ENCODE measurements at places on chromosomes 6 and 20.

GRCh38 chr20:59955131-59955796 is 3.0 kb upstream of the CDH26 start:
- no peak for DNase-seq

- no peak for DNase-seq
Measured at GRCh38 chr6:3303795-3304411, 45.2 kb downstream of the PSMG4 start.

GRCh38 chr6:81998432-81998831 is 246.0 kb upstream of the TENT5A start:
- peak; percentile 87 for DNase-seq

GRCh38 chr6:131451321-131452144 is 121.5 kb upstream of the ARG1 start:
- DNase-seq, result no peak

DNA sequence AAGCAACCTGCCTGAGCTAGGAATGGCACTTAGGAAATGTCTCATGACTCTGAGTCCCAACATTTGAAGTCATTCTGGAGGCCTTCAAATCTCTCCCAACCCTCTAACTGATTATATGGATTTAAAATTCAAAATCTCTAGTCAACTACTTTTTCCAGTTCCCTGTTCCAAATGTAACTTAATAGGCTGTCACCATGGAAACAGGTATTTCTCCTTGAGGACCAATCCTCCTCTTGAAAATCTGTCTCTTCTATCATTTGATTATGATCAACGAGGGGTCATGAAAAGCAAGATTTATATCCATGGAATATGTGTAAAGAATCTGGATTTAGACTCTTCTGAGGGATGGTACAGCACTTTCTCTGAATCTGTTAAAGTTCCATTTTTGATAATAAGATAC is 127.3 kb upstream of the DTNBP1 start:
- no peak for DNase-seq

GRCh38 chr6:56491606-56492328 is 150.9 kb downstream of the DST start:
- DNase-seq, result peak; percentile 25

GRCh38 chr6:54899442-54899841 is 52.9 kb downstream of the FAM83B start:
- no peak for DNase-seq

DNA sequence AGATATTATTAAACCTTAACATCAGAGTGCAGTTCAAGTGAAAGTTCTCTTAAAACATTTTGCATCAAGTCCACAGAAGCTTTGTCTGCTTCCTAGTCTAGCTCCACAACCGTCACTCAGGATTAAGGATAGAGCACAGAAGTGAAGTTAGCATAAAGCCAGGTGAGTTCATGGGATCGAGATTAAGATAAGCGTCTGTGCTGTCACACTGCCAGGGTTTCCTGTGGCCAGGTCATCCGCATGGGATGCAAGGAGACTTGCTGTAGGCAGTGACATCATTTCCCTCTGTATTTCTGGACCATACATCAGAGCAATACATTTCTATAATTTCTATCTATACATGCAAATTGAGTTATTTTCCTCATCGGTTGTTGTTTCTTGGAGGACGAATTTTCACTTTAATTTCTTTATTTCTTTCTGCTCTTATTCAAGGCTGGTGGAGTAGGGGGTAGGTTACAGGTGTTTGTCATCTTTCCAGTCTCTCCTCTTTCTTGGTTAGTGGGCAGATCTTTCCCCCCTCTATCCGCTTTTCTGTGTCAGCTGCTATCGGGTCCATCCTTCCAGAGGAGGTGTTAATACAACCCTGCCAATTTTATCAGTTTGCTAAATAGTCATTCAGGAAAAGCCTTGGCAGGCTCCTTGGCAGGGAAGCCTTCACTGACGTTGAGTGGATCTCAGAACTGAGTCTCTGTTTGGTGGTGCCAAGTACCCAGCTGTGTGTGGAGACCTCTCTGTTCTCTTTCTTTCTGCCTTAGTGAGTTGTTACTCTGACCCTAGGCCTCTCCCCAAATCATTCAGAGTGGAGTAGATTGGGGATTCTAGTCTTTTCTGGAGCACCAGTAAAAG is 307.6 kb upstream of the MAP3K7 start:
- no peak for DNase-seq

DNA sequence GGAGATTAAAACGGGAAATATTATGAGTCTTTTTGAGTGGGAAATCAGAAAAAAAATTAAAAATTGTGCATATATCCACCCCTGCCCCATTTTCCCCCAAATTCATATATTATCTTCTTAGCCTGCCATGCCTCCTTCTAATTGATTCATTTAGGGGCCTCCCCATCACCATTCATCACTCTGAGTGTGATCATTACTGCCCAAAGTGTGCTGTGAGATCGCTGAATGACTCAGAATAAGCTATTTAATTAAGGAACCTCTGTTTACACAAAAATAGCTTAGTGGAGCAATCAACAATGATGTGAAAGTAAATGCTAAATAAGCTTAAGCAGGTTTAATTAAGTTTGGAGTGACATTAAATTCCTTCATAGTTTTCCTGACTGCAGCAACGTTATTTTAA is 645.5 kb downstream of the GRIK2 start:
- no peak for DNase-seq

- no peak for DNase-seq
Measured at GRCh38 chr6:157050537-157051265, 272.6 kb downstream of the TMEM242 start.

DNA sequence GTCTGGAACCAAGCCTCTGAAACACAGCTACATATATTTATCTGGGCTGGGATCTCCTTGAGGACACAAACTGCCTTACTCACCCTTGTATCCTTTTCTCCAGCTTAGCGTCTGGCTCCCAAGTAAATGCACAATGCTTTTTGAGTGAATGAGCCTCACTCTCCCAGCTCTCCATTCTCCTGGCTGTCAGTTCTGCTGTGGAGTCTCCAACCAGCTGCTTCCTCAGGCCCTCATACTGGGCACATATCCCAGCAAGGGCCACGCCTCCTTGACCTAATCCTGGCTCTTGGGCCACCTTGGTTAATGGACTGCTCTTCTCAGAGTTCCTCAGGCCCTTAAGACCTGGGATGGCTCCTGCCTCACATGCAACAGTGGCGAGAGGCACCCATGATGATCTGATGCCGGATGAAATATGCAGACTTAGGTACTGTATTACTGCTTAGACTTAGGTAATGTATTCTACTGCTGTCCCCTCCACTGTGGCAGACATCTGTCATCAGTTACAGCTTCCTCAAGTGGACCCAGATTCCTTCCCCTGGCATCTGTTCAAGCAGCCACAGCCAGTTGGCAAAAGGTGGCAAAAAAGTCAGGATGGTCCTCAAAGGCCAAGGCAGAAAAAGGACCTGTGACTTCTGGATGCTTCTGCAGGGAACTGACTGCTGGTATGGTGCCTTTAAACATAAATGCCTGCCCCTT is 16.5 kb downstream of the SNHG17 start:
- peak; percentile 38 for DNase-seq

GRCh38 chr20:1225783-1226654 is at the start of gene RAD21L1:
Gene RAD21L1 (plus strand): TSS chr20:1226044. CDS start chr20:1228454, 2,410 bp downstream.
- peak; percentile 77 for DNase-seq

DNA sequence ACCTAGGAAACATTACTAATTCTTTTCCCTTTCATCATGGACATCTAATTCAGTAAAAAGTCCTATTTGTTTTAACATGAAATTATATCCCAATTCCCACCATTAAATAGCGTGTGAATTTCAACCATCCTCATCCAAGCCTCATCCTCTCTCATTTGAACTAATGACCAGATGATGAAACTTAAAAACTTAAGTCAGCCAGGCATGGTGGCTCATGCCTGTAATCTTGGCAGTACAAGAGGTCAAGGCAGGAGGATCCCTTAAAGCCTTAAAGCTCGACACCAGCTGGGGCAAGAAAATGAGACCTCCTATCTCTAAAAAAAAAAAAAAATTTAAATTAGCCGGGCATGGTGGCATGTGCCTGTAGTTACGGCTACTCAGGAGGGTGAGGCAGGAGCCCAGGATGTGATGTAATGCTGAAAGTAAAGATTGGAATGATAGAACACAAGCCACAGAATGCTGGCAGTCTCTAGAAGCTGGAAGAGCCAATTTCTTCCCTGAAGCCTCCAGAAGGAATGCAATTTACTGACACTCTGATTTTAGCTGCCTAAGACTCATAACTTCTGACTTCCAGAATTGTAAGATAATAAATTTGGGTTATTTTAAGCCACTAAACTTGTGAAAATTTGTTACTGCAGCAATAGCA is 27.1 kb upstream of the HAO1 start:
- peak; percentile 53 for DNase-seq

GRCh38 chr6:50198245-50198644 is 148.5 kb upstream of the DEFB112 start:
- no peak for DNase-seq

DNA sequence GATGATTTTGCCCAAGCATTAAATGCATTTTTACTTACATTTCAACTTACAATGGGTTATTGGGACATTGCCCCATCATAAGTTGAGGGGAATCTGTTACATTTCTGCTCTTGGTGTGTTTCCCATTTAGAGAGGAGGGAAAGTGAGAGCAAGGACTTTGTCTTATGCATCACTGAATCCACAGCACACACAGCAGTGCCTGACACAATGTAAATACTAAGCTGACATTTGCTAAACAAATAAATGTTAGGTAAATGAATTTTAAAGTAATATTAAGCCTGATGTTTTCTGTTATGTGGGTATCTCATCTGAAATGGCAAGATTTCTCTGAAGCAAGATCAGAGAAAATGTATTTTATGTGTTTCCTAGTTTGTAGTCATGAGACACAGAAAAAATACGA is 143.6 kb upstream of the STXBP5 start:
- DNase-seq, result no peak

DNA sequence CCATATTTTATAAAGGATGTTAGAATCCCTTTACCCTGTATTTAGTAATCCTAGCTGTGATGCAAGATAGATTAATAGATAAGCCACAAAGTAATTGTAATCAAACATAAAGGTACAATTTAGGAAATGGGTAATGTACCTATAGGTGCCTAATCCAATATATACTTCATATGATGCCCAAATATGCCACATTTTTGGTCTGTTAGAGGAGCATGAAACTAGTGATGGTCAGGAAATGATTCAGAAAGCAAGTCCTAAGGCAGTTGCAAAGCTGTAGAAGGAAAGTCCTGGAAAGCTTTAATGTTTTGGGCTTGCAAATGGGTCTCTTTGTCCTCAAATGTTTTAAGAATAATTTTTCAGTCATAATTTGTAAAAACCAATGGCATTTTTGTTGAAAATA is 76.6 kb upstream of the PTPRK start:
- DNase-seq, result no peak

DNA sequence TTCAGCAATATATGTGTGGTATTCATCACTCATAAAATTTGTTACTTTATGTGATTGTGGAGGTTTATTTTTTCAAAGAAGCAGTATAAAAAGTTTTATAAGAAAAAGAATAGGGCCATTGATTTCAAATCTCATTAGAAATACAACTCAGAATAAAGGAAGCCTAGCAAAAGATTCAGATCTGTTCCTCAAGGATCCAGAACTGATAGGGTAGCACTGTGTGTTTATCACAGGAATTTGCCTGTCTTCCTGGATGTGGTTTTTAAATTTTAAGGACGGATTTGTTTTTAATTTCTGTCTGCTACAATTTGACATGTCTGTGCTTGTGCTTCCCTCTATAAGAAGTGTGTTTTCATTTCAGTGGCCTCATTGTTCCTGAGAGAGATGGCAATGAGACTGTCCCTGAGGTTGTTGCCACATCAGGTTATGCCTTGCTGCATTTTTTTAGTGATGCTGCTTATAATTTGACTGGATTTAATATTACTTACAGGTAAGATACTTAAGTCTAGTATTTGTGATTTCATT is 74.6 kb downstream of the ATRN start:
- no peak for DNase-seq

DNA sequence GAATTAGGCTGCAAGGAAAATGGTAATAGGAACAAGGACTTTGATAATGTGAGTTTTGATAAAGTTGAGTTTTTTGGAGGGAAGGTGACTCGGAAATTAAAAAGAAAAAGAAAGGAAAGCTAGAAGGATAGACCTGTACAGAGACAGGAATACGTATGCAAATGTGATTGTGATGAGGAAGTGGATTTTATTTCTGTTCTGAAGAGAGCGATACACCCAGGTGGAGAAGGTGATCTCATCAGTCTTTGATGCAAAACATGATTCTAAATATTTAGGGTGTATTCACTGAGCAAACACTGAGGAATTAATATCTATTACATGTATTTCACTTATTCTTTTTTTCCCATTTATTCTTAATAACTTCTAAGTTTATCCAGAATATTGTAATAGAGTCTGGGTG is 9.2 kb upstream of the PLEKHG1 start:
- DNase-seq, result no peak

DNA sequence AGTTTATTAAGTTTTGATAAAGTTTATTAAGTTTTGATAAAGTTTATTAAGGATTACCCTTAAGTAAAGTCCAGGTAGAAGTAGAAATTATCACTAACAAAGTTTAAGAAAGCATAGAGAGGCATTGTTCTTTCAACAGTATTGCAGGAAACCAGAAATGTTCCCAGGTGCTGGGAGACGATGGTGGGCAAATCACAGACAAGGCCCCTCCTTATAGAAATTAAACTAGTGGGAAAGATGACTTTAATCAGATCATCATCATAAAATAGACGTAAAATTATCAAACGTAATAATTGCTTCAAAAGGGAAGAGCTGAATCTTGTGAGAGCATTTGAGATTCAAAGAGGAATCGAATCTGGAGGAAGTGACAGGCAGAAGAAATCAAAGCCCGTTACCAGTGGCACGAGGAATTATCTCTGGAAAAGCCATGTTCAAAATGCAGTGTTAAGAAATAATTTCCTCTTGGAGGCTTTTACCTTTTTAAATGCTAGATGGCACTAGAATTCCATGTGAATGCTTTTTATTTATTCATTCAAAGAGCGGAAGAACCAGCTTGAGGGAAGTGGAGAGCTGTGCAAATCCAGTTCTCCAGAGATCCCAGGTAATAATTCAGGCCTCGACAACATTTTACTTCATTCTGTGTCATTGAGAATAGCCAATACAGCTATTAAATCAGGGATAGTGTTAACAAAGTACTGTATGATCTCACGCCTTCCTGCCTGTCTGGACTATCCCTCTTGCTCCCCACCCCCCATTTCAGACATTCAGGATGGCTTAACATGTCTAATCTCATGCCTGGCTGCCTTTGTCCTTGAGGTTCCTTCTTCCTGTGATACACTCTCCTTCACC is 1.0 kb upstream of the APMAP start:
- peak; percentile 39 for DNase-seq

DNA sequence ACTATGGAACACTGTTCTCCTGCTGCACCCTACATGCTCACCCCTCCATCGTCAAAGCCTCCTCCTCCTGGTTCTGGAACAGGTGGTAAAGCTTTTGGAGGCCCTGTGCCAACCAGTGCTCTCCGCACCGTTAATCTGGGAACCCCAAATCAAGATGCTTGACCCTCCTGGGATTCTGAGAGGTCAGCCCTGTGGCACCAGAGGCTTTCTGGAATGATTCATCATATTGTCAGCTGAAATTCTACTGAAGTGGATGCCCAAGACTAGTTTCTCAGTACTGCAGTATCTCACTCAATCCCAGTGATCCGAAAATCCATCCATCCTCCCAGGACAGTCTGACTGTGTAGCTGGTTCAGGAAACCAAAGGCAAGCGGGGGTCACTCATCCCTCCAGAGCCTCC is 92.7 kb downstream of the TRERF1 start:
- DNase-seq, result no peak

- DNase-seq, result peak; percentile 83
Measured at GRCh38 chr20:43942667-43943285, 28.1 kb downstream of the TOX2 start.

Data from iris pigment epithelial cell (primary cell).